ENCODE measurements at places on chromosomes 7 and 10. TPM values are rescaled to one million over a fixed set of nuclear protein-coding genes. Genes with fewer than 3 reads are reported as not detected.

Gene RPEL1
- total RNA-seq: not detected

Gene CHN2
- total RNA-seq: not detected

Gene C10orf67
- 0.11 TPM for total RNA-seq

Gene MDFIC
- 30.8 TPM for total RNA-seq

Data from A549 treated with RU486 at 1 μM for 4 hours (cell line).